ENCODE measurements at places on chromosomes 1 and 21. TPM values are rescaled to one million over a fixed set of nuclear protein-coding genes. Genes with fewer than 3 reads are reported as not detected.

DNA sequence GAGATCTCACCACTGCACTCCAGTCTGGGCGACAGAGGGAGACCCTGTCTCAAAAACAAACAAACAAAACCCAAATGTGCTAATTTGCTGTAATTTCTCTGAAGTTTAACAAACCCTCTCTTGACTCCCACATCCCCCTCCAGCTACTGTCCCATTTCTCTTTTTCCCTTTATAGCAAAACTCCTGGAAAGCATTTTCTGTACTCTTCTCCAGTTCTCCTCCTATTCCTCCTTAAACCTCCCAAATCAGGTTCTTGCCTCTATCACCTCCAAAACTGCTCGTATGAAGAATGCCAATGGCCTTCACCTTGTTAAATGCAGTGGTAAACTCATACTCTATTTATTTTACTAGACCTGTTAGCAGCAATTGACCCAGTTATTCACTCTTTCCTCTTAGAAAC, 3.7 kb upstream of the USP48 start:
- no peak for DNase-seq

DNA sequence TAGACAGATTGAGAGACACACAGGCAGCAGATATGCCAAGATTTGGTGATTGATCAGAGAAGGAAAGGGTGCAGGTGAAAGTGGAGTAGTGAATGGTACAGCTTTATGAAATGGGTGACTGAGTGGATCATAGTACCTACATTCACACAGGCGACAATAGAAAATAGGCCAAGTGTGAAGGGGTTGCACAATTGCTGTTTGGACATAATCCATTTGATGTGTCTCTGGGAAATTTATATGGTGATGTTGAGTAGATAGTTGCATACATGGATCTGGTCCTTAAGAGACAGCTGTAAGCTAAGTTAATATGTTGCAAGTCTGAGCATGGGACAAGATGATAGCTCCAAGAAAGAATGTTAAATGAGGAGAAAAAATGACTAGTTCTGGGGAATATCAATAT, 118.6 kb upstream of the COP1 start:
- no peak for DNase-seq

DNA sequence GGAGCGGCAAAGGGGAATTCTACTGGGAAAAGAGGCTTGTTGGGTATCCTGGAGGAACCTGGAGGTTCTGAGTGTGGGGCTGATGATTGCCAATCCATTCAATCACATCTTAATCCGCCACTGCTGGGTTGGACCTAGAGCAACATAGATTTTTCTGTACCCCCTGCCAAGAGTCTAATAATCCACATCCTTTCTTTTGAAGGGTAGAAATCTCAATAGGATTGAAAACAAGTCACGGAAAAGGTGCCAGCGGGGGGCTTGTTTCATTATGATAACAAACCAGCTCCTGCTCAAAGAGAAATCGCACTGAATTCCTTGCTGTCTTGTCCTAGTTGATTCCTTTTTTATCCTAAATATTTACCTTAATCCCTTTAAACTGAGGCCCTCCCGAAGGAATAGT, 528.5 kb downstream of the ADGRL2 start:
- no peak for DNase-seq

GRCh38 chr21:27693376-27693775, 726.5 kb upstream of the ADAMTS5 start:
- no peak for DNase-seq

DNA sequence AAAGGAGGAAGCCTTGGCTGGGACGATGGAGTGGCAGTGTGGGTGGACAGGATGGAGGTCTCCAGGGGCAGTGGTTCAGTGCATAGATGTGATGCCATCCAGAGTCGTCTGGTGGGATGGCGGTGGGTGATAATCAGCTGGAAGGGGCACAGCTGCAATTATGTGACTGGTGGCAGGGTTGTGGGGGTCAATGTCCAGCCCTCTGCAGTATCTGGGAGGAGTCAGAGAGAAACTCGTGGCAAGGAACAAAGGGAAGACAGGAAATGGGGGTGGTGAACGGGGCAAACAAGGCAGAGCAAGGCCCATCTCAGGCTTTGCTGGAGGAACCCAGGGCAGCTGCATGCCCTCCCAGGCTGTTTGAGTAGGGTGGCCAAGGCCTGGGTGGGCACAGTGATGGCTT, 118.3 kb upstream of the USP24 start:
- no peak for DNase-seq

The UMODL1 gene
- not detected for total RNA-seq

DNA sequence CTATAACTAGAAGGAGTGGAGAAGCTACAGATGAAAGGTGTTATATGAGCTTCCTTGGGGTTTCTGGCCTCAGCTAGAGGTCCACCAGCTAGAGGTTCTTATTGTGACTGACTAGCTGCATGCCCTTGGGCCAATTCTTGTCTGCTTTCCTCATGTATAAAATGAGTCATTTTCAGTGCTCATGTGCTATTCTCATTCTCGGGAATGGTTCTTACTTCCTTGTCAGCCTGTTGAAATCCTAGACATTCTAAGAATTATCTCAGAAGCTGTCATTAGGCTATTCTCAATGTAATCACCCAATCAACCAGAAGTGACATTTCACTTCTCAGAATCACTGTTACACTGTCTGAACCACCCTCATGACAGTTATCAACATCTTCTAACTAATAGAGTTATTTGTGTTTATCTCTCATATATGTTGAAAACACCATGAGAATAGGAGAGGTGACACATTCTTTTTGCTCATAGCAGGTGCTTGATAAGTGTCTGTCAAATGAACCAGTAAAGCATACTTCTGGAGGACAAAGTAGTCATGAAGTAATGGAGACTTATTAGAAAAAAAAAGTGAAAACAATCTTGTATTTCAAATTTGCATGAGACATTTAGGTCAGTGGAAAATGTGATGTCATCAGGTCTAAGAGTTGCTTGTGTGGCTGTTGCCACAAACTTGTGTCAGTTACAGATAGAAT, 122.8 kb upstream of the IVNS1ABP start:
- DNase-seq, result no peak

GRCh38 chr1:175742790-175743459, 470 bp downstream of the TNR start:
- DNase-seq, result no peak

DNA sequence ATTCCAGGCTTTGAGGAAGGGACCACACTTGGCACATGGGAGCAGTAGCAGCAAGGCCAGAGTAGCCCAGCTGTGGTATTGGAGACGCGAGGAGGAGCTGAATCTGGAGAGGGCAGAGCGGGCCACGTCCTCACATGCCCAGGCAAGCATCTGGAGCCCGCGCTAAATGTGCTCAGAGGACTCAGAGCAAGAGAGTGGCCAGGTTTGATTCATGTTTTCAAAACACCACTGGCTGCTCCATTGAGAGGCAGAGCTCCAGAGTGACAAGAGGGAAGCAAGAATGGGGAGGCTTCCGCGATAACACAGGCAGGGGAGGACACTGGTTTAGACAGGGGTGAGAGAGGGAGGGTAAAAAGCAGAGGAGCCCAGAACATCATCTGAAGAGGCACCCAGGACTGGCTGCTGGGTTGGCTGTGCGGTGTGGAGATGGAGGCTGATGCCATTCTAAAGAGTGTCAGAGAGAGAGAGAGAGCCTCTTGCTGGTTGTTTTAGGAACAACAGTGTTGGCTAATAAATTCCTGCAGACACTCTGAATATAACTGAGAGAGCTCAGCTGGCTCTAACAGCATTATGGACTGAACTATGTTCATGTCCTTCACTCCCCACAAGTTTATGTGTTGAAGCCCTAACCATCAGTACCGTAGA, 32.3 kb downstream of the RCAN1 start:
- DNase-seq, result peak; percentile 29

The ASTN1 gene
- total RNA-seq, result 0.79 TPM

DNA sequence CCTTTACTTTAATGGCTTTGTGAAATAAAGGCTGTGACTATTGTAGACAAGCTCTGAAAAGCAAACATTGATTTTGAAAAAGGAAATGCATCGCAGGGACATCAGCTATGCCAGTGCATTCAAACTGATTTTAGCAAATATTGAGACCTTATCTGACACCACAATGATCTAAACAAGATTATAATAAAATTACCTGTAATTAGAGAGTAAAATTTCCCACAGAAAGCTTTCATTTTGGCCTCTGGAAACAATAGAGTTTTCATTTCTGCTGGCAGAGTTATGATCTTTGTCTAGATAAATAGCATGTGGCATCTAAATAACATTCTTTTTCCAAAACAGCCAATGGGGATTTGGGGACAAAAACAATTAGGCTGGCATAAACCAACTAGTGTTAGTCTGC, 650.4 kb upstream of the PRMT6 start:
- DNase-seq, result no peak

Data from left cardiac atrium (tissue), 4 donors.